ENCODE measurements at places on chromosomes 2 and 18.

GRCh38 chr2:149160701-149161217 lies 122.3 kb downstream of the LYPD6B start:
- no peak for DNase-seq

DNA sequence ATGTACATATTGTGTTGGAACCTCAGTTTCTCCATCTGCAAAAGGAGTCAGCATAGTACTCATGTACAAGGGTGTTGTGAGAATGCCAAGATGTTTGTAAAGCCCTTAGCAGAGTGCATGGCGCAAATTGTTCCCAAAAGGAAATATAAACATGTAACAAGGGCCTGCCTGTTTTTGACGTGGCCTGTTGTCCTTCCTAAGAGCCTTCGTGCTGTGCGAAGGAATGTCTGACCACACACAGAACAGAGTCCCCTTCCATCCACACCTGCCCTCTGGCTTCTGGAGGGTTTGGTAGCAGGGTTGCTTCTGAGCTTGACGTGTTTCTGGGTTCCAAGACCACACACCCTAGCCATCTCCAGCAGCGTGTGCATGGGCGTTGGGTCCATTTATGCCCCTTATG lies 34.9 kb downstream of the CABLES1 start:
- no peak for DNase-seq

GRCh38 chr18:76522122-76522503 lies 27.1 kb upstream of the ZNF516 start:
- DNase-seq = no peak

DNA sequence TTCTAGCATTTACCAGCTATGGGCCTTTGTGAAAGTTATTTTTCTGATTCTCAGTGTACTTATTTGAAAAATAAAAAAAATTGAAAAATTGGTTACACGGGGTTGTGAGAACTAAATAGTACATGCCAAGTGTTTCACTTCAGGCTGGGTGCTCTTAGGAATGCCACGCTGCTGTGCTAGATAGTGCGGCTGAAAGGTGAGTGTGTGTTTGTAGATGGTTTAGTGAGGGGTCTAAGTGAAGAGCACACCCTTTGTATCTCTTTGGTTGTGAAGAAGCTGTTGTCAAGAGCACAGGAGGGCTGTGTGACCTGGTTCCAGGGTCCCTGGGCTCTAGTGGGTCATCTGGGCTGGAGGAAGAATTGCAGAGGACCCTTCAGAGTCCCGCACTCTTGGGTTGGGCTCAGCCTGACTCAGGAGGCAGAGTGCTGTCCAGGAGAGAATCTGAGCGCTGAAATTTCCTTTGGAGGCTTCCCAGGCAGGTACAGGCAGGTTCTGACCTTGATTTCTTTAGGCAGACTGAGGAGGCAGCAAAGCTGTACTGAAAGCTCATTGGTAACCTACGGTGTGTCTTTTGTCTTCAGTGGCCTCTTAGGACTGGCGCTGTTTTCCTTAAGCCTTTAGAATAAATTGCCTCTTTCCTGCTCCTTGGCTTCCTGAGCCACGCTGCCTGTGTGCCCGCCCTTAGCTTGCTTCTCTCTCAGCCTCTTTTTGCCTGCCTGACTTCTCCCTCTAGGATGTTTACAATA lies 44.4 kb downstream of the MAP4K4 start:
- no peak for DNase-seq

DNA sequence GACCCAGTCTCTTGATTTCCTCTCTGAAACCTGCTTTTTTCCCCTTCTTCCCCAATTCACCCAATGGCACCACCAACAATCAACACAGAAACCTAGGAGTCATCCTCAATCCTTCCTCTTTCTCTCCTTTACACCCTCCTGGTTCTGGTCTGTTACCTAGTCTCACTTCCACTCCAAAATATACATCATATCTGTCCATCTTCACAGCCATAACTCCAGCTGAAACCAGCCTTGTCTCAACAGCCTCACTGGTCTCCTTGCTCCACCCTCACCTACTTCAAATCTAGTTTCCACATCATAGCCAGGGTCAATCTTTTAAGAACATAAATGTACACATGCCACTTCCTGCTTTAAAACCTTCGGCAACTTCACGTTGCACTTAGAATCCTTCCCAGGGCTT lies 11.8 kb upstream of the TWSG1 start:
- DNase-seq = no peak

DNA sequence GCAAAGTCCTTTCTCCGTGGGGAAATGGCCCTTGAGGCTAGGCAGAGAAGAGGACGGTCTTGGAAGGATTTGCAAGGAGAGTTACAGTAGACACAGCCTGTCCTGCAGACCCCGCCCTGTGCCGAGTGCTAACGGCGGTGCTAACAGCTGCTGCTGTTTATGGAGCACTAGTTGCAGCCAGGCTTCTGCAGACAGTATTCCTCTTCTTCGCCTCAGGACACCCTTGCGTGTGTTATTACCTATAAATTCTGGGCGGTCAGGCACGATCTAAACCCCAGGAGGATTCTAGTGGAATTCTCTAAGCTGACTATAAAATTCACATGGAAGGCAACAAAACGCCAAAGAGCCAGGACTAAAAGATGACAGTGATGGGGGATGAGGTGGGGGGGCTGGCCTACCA lies 139.8 kb downstream of the GLI2 start:
- no peak for DNase-seq

DNA sequence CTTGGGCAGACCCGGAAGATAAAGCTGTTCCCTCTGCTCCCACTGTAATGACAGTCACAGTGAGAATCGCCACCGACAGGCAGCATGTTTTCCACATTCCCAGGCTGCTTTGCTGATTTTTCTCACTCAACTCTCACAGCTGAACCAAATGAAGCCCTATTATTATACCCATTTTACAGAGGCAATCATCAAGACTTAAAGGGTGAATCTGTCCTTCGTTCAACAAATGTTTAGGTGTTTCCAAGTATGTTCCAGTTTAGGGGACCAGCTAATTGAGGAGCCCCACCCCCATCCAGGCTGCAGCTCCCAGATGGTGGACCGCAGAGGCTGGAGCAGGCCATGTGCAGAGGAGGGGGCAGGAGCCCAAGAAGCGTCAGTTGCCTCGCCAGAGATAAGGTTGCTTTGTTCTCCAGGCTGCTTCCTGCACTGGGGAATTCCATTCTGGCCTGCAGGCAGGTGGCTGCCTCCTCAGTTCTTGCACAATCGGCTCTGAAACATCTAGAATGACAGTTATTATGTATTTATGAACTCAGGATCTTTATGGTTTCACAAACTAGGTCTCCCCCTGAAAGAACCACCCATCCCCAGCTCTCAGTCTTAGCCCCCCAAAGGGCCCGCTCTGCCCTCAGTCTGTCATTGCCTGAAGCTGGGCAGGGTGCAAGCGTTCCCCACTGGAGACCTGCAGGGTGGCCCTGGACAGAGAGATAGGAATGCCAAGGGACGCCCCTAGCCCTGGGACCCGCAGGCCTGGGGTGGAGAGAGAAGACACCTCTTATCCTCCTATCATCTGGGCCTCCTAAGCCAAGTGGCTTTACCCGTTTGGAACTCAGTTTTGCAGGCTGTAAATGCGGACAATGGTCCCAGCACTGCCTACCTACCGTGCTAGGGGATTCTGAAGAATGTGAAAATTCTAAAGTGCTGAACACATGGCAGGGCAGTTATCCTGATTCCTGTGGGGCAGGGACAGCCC lies 49.1 kb upstream of the MYCN start:
- DNase-seq = no peak

DNA sequence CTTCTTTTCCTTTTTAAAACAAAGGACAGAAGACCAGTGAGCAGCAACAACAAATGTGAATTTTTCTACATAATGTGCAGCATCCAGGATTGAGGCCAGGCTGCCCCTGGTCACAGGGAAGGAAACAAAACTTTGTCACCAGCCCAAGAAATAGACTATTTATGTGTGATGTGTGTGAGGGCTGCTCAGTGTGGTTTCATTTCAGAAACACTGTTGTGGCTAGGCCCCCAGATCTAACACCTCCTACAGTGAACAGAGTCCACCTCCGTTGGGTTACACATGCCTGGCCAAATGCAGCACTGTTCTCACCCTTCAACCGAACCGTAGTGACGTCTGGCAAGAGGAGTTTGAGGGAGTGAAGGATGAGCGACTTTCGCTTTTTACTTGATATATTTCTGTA lies 146.3 kb upstream of the RIOK3 start:
- DNase-seq = no peak

DNA sequence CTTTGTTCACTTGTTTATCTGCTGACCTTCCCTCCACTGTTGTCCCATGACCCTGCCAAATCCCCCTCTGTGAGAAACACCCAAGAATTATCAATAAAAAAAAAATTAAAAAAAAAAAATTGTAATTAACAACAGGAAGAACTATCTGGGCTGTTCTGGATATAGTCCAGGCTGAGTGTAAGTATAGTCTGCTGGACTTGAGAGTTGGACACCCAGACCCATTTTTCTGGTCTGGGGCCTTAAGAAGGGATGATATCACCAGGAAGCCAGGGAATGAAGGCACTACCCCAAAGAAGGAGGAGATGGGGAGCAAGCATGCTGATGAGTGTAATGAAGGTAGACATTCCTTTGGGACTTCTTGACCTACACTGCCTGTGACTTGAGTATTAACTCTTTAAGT lies 72.1 kb upstream of the ZFP36L2 start:
- DNase-seq = no peak

- DNase-seq = no peak
Observed at GRCh38 chr2:45763255-45763654, 111.8 kb downstream of the PRKCE start.

DNA sequence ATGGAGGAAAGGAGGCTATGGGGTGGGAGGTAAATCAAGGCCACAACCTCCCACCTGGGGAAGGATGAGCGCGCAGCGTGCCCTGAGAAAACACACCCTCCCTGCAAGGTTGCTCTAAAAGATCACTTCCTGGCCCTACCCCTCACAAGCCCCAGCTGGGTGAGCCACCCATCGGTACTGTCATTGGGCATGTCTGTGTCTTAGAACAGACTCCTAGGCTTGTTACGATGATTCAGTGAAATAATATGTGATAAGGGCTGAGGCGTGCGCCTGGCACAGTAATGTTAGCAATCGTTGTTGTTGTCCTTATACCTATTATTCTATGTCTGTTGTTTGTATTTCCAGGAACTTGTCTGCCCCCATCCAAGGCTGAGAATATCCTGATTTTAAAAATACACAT lies 175.1 kb downstream of the ZFP36L2 start:
- no peak for DNase-seq

DNA sequence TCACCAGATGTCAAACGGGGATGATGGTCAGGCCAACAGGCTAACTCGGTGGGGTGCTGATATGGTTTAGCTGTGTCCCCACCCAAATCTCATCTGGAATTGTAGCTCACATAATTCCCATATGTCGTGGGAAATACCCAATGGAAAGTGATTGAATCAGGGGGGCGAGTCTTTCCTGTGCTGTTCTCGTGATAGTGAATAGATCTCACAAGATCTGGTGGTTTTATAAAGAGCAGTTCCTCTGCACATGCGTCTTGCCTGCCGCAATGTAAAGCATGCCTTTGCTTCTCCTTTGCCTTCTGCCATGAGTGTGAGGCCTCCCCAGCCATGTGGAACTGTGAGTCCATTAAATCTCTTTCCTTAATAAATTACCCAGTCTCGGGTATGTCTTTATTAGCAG lies 74.4 kb upstream of the YWHAQ start:
- DNase-seq = no peak

DNA sequence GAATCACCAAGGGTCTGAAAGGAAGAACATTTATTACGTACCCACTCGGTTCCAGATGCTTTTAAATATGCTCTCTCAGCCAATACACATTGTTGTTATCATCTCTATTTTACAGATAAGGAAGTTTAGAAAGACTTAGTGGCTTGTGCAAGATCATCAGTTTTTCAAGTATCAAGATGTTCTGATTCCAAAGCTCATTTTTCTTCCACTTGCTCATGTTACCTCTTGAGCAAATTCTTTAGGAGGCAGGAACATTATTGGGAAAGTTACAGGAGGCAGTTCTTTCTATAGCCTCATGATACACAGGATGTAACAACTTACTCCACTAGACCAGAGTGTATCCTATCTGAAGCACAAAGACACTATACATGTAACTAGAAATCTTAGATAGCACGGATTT lies 65.0 kb upstream of the MMADHC start:
- DNase-seq = no peak

GRCh38 chr2:100641125-100641435 lies 78.3 kb downstream of the PDCL3 start:
- DNase-seq = no peak

GRCh38 chr2:14996351-14997014 lies 364.0 kb downstream of the LRATD1 start:
- DNase-seq = no peak

GRCh38 chr2:180505203-180505602 lies 475.2 kb upstream of the UBE2E3 start:
- DNase-seq = no peak

DNA sequence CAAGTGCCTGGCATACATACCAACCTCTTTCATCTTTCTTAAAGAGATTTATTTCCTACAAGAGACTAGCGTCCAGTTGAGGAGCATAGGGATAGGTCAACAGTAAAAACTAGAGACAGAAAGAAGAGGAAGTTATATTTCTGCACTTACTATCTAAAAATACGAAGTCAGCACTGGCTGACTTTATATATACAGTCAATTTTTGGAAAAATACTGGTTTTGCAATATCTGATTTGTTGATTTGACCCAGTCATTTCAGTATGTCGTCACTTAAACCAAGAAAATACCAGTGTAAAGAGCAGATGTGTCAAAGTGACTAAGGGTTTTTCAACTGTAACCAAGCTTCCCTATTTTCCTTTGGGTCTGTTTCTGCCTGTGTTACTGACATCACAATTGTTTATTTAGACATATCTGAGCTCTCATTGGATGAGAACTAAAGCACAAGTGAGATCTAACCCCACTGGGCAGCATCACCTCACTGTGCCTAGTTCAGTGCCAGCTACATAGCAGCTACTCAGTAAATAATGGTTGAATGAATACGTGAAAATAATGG lies 23.0 kb downstream of the CYTIP start:
- no peak for DNase-seq

- DNase-seq = no peak
Observed at GRCh38 chr2:198385326-198385725, 580.9 kb downstream of the PLCL1 start.

- DNase-seq = no peak
Observed at GRCh38 chr2:135494917-135495316, 36.1 kb downstream of the ZRANB3 start.

Measured in occipital lobe (tissue), 3 donors.